Right atrium auricular region (tissue), 2 donors: ENCODE measurements at places on chromosomes 1 and 21. TPM values are rescaled to one million over a fixed set of nuclear protein-coding genes. Genes with fewer than 3 reads are reported as not detected.

Gene HSD3B2
- not detected for total RNA-seq

Gene FNDC5
- total RNA-seq, result 68.3 TPM

Gene FCRL5
- total RNA-seq, result not detected

Gene TMEM82
- not detected for total RNA-seq

Gene LAPTM5
- 62.8 TPM for total RNA-seq

Gene KCNE1
- total RNA-seq, result 0.78 TPM

Gene MPZ
- total RNA-seq, result 1.7 TPM

Gene CLEC20A
- total RNA-seq, result not detected

Gene TMEM167B
- total RNA-seq, result 18.9 TPM

Gene PAQR6
- total RNA-seq, result not detected

Gene GBP2
- 22.1 TPM for total RNA-seq

Gene KIF26B
- total RNA-seq, result 0.83 TPM

Gene FCRL1
- 1.5 TPM for total RNA-seq

Gene NBPF6
- total RNA-seq, result not detected

Gene NBPF12
- total RNA-seq, result 3.1 TPM

Gene PEAR1
- total RNA-seq, result 12.5 TPM

Gene AADACL3
- not detected for total RNA-seq

Gene FMO4
- total RNA-seq, result 11.8 TPM

Gene LEMD1
- not detected for total RNA-seq

Gene SH3BGRL3
- total RNA-seq, result 24.8 TPM

- DNase-seq, result no peak
Measured at GRCh38 chr1:14733048-14733778, 134.7 kb downstream of the KAZN start.

- DNase-seq, result no peak
Measured at GRCh38 chr1:229204921-229205777, 65.8 kb upstream of the RAB4A start.

DNA sequence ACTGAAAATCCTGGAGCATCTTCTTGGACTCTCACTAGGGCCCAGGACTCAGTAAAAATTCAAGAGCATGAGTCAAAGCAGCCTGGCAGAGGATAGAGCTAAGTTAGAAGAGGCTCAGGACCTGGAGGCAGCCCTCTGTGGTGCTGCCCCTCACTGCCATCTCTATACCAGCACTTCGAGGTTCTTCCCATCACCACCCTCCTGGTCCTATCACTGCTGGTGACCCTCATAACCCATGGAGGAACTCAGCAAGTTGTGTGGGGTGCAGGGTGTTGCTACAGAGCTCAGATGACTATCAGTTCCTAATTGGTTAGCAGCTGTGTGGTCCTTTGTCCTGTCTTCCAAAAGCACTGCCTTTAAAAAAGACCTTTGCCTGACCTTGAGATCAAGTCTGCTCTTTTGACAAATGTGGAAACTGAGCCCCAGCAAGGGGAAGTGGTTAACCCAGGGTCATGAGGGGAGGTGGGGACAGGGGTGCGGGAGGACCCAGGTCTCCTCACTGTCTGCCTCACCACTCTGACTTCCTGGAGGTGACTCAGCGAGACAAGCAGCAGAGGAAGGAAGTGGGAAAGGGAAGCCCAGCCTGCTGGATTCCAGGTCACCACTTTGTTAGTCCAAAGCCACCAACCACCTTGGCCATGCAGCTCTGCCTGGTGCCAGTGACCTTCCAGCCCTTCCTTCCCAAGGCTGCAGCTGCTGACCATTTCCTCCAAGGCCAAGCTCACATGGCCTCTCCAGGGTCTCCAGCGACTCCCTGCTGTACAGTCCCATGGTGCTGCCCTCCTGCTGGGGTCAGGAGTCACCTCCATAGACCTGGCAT is 199.4 kb upstream of the EDN2 start:
- no peak for DNase-seq

- no peak for DNase-seq
Measured at GRCh38 chr1:181172082-181172481, 83.6 kb downstream of the IER5 start.

- DNase-seq, result no peak
Measured at GRCh38 chr1:4173731-4174130, 273.7 kb upstream of the C1orf174 start.

DNA sequence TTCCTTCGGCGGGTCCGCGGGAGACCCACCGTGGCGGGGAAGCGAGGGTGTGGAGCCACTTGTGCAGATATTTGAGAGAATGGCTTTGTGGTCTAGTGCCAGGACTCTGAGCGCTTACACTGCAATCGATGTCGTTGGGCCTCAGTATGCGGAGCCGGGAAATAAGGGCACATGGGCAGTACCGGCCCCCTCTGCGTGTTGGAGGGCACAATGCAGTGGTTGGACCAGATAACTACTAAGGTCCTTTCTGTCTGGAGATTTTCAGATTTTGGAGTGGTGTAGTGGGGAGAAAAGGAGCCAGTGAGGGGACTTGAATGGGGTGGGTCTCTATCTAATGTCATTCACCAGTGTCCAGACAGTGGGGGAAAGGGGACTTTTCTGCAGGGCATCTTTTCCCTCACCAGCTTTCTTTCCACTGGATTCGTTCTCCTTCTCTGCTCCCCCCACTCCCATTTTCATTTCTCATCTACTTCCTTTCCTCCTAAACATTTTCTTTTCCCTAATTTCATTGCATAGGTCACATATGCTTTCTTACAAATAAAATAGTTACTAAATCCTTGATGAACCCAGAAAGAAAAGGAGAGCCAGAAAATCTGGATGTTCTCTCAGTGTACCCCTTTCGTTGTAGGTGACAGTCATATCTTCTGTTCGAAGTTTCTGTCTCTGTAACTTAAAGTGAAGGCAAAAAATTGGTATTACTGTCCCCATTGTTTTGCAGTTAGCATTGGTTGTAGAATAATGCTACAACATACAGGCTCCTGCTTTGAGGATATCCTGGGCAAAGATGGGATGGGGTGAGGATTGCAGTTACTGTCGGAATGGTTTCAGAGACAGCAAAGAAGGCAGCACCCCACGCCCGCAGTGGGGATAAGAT is 1.4 kb downstream of the ATF3 start:
- no peak for DNase-seq

DNA sequence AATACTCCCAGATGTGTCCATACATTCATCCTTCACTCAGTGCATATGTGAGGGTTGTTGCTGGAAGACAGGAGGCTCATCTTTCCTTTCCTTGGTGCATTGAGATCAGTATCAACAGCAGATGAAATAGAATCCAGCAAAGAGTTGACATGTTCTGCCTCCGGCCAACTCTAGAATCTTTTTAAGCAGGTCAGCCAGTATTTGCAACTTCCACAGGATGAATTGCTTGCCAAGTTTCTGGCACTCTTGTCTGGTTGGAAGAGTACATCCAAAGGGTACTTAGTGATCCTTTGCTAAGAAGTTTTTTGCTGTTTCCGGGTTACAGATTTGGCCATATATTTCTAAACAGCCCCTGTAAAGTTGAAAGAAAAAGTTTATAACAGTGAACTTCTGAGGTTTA is 21.1 kb downstream of the SYNC start:
- no peak for DNase-seq

DNA sequence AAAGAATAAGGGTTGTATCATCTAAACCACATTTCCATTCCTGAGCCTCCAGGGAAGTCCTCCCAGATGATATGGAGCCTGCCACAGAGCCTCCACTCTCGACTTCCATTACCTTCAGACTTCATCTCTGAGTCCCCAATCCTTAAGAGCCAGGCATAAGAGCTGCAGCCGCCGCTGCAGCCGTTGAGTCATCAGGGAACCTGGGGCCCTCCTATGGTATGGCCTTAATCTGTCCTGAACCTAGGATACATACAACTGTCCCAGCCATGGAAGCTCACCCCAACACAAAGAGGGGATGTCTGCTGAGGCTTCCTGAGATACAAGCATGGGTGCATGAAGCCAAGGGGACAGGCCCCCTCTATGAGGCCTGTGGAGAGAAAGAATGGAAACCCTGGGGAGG is 16.3 kb downstream of the TAL1 start:
- no peak for DNase-seq

GRCh38 chr1:233631810-233632405 is 18.0 kb downstream of the KCNK1 start:
- DNase-seq, result no peak

DNA sequence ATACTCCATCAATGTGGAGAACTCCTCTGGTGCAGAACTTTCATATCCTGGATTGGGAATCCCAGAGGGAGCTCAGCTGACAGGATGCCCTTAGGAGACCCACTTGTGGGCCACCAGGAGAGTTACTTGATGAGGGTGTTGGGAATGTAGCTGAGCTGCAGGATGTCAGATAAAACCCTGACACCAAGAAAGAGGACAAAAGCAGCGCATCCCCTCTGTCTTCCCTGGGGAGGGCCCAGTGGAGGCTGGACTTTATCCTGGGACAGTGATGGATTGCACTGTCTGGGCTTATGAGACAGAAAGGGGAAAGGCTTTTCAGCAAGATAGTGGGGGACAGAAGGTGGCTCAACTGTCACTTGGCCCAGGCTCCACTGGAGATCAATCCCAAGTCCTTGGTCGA is 88.1 kb upstream of the BCAR3 start:
- DNase-seq, result no peak

DNA sequence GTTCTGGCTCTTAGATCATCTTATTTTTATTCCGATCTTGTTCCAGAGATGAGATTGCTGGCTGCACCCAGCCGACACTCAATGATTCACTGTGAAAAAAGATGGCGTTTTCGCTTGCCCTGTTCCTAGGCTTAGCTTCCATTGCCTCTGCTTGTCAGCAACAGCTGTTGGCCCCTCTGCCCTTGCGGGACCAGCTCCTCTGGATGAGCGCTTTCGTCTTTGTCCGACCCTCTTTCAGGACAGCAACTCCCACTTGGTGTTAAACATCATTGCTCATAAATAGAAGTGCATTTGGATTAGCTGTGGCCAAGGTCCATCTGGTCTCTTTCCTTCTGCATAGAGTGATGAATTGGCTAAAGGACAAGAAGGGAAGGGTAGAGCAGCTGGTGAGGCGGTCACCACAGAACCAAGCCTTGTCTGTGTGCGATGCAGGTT is 43.5 kb upstream of the SCCPDH start:
- no peak for DNase-seq

DNA sequence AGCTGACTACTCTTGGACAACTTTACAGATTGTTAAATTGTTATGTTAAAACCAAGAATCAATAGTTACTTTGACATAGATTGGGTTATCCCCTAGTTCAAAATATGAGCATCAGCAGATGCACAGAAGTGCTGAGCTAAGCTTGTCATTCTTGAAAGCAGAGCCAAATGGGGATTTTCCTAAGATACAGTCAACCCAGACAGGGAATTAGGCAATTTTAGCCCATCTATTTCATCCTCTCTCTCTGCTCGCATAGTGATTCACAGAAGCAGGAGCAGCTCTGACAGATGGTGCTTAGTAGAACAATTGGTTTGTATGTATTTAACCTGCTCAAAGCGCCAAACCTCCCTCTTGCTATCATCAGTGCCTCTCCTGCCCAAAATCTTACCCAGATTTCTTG is 27.9 kb upstream of the PRRC2C start:
- DNase-seq, result no peak

GRCh38 chr1:172357753-172358385 is 62.6 kb upstream of the C1orf105 start:
- no peak for DNase-seq

DNA sequence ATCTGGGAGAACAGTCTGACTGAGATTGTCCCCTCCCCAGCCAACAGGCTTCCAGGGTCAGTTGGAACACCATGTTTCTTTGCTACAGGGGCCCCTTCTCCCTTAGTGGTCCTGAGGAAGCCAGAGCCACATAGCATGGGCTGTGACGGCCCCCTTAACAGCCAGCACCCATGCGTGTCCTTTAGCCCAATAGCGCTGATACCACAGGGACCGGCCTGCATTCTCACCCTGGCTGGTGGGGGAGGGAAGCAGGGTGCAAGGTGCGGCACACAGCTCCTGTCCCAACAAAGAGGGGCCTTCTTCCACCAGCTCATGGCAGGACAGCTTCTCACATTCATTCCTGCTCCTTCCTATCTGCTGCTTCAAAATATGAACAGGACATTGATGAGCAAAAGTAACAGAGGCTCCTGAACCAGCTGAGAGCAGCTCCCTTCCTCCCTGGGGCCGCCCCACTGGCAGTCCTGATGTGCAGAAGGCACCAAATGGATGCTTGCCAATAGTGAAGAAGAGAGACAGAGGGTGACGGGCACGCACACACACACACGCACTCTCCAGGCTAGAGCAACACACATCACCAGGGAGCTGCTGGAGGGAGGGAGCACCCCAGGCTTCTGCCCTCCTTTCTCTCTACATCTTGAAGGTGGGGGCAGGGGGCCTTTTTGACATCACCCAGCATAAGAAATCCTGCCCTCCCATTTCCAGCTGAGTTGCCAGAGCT is 99.4 kb downstream of the CRYAA start:
- no peak for DNase-seq

- no peak for DNase-seq
Measured at GRCh38 chr1:162943622-162944021, 82.6 kb upstream of the CCDC190 start.

DNA sequence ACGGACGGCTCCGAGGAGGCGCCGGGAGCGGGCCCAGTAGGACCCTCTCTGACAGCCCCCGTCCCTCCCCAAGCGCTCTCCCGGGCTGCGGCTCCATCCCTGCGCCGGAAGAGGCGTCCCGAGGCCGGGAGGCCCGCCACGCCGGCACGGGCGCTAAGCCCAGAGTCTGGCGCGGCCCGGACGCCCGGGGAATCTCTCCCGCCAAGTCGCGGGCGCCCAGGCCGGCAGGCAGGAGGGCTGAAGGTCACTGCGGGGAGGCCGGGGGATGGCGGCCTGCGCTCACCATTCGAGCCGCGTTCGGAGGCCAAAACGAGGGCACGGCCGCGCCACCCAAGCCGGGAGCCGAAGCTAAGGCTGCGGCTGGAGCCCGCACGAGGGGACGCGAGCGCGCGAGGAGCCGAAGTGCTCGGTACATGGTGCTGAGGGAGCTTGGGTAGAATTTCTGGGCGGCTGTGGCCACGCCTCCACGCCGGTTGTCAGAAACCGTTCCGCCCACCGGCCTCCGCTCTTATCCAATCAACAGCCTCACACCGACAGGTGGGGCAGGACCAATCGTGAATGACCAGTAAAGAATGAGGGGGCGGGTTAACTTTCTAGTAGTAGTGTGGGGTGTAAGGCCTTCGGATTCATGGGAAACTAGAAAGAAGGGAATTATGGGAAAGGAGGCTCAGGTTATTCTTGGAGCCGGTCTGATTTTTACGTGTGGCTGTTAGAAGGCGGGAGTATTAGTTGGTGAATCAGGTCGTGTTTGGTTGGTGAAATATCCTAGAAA is at the start of gene FH:
Gene FH (minus strand): TSS at position 448 of the 772 bp plus-strand sequence. CDS start 33 bp downstream, at position 415.
- DNase-seq, result peak; percentile 98

DNA sequence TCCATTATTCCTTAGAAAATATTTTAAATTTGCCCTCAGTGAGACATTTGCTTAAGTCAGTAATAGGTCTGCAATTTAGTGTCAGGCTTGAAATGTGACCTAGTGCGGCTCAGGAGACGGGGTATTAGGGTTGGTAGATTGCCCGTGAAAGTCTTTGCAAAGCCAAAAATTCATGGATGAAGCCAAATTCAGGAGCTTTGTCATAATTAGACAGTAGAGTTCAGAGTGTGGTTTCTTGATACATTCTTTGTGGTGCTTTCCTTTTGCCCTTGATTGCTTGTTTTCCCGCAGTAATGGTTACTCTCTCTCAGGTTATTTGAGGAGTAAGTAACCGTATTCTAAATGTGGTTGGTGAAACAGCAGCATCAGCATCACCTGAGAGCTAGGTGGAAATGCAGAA is 120.7 kb downstream of the RPS6KC1 start:
- no peak for DNase-seq
